PC-3 (cell line): ENCODE measurements at places on chromosomes 12 and 14. TPM values are rescaled to one million over a fixed set of nuclear protein-coding genes. Genes with fewer than 3 reads are reported as not detected.
A peak's percentile ranks its signal among the peaks of the same experiment; 100 is the strongest.

Gene SERPINA10
- total RNA-seq = not detected in 2 replicates

Gene PTGER2
- total RNA-seq = 4.6 and 4.7 TPM in 2 replicates

GRCh38 chr14:73461478-73462047 lies 3.2 kb upstream of the NUMB start:
- no peak for DNase-seq

- DNase-seq = no peak
Measured at GRCh38 chr14:59320763-59321625, 132.5 kb downstream of the DAAM1 start.

GRCh38 chr12:75479963-75480461 lies 543 bp upstream of the GLIPR1 start:
- peak; percentile 49 for DNase-seq

Gene SLCO1B1
- not detected in 2 replicates for total RNA-seq

DNA sequence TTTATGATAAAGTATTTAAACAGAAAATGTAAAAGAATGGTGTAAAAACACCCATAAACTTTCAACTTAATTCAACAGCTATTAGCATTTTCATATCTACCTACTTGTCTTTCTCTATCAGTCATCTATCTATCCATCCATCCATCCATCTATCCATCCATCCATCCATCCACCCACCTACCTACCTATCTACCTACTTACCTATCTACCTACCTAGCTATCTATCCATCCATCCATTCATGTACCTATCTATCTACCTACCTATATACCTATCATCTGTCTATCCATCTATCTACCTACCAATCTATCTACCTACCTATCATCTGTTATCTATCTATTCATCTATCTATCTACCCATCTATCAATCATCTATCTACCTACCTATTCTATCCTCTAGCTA lies 8.5 kb downstream of the NOS1 start:
- no peak for DNase-seq

Gene KLHL33
- total RNA-seq = 0.17 TPM in 1 of 2 replicates, not detected in the other

GRCh38 chr12:118188690-118189371 lies 52.9 kb downstream of the PEBP1 start:
- no peak for DNase-seq

Gene CISTR
- total RNA-seq = not detected in 2 replicates

Gene SETD1B
- 7.5 and 13.0 TPM in 2 replicates for total RNA-seq

Gene TDRD9
- 0.07 and 0.12 TPM in 2 replicates for total RNA-seq

GRCh38 chr14:91297081-91297711 lies 52.7 kb upstream of the GPR68 start:
- no peak for DNase-seq

DNA sequence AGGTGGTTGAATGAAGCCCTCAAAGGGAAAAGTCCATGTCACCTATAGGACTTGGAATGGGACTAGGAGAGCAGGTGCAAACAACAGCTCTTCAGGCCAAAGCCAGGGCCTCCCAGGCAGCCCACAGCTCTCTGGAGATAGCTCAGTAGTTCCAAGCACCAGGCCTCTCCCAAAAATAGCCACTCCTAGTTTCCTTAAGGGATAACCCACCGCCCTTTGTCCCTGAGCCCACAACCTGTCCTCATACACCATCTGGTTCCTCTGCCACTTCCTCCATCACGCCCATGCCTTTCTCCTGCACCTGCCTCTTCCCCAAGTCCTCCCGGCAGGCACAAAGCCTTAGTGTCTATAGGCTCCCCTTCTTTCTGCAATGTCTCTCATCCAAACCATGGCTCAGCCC lies 2.1 kb downstream of the RAB15 start:
- no peak for DNase-seq

DNA sequence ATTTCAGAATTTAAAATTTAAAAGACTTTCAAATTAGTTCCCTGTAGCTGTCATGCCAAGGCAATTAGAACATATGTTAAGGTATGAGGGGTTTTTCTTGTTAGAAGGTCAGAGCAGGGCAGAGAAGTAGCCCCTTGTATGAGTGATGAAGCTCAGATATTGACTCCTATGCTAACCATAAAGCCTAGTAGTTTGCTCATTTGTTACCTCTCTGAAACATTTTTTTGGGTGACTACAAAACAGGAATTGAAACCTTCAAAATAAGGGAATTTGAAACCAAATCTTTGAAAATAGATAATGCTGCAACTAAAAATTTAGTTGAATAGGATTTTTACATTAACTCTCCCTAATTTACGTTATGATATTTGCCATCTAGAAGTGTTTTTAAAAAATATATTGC lies 333.5 kb downstream of the NAV3 start:
- no peak for DNase-seq

- DNase-seq = peak; percentile 57
Measured at GRCh38 chr14:77372304-77372841, 4.5 kb downstream of the TMED8 start.

GRCh38 chr12:29563071-29563470 lies 65.6 kb upstream of the OVCH1 start:
- DNase-seq = no peak

DNA sequence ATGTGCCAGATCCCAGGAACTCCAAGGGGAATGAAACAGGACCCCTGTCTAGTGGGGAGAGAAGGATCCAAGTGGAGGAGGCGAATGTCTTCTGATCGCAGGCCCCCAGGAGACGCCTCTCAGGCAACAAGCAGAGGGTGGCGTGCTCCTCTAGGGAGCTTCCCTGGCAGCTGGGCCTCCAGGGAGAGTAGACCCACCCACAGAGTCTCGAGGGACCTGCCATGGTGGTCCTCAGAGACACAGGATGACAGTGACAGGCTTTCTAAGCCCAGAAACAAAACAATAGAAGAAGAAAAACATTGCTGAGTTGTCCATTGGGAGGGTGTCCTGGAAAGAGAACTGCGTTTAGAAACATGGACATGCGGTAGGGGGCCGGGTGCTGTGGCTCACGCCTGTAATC lies 140.6 kb upstream of the MAP1LC3B2 start:
- DNase-seq = no peak

Gene CCDC197
- not detected in 2 replicates for total RNA-seq

Gene PLEKHD1
- total RNA-seq = 0.15 and 0.35 TPM in 2 replicates

DNA sequence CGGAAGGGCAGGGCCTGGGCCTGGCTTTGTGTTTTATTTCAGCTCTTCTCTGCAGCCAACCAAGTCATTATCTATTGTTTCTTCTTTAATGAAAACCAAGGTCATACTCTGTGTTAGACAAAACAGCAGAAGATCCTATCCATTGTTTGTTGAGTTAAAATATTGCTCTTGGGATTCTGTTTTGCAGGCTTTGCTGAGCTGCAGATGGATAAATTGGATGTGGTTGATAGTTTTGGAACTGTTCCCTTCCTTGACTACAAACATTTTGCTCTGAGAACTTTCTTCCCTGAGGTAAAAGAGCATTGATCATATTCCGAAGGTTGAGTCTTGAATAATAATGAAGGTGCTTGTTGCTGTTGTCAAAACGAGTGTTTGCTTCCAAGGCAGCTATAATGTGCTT lies 106.6 kb downstream of the PLXNC1 start:
- no peak for DNase-seq

- DNase-seq = no peak
Measured at GRCh38 chr12:103503546-103504480, 8.0 kb upstream of the C12orf42 start.

Gene SDS
- not detected in 2 replicates for total RNA-seq

GRCh38 chr12:55687746-55688145 lies 20.0 kb downstream of the ITGA7 start:
- no peak for DNase-seq

DNA sequence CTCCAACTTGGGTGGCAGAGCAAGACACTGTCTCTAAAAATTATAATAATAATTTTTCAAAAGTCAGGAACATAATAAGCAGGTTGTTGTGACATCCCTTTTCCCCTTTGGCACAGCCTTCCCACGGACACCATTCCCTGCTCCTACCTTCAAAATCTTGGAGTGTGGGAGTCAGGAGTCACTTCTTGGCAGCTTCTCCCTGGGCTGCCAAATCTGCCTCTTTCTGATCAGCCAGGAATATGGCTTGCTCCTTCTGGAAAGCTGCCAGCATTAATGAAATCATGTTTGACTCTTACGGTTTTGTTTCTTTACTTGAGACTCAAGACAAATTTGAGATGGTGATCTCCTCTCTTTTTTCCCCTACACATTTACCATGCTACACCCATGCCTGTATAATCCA lies 391.4 kb upstream of the SYT1 start:
- peak; percentile 38 for DNase-seq

Gene DIO2
- 2.0 and 6.6 TPM in 2 replicates for total RNA-seq

GRCh38 chr14:21989090-21989489 lies 315.5 kb upstream of the OR4E1 start:
- DNase-seq = no peak

GRCh38 chr12:27940756-27941402 lies 31.7 kb downstream of the PTHLH start:
- peak; percentile 96 for DNase-seq

GRCh38 chr14:91508105-91508504 lies 2.0 kb downstream of the PPP4R3A start:
- DNase-seq = no peak

GRCh38 chr12:15688202-15688736 lies 100.9 kb downstream of the EPS8 start:
- DNase-seq = no peak

GRCh38 chr14:42947991-42948390 lies 1341.3 kb downstream of the LRFN5 start:
- no peak for DNase-seq

Gene LRP1
- 14.7 and 21.8 TPM in 2 replicates for total RNA-seq

Gene CCDC177
- not detected in 2 replicates for total RNA-seq

DNA sequence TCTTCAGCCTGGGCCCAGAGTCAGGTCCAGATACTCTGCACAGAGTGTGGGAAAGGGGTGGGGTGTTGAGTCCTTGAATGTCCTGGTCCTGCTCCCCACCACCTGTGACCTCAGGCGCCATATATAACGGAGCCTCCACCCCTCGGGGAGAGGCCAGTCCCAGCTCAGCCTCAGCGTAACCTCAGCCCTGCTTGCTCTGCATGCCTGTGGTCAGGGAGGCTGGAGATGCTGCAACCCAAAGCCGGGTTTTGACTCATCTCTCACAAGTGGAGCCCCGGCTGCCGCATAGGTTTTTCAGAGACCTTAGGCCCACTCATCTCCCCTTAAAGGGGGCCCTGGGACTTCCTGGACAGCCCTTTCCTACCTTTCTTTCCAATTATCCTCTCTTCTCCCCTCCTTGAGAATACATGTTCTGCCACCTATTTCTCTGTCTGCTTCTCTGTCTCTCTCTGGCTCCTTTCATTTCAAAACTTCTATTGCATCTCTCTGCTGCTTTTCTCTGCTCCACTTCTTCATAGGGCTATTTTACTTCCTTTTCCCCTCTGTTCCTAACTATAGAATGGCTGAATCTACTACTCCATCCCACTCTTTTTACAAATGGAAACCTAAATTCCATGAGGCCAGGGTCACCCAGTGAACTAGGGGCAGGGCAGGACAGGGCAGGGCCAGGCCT lies 1.2 kb downstream of the ITGB7 start:
- DNase-seq = peak; percentile 74

Gene ATF1
- 46.7 and 67.2 TPM in 2 replicates for total RNA-seq

Gene ATG101
- total RNA-seq = 110 and 167 TPM in 2 replicates

DNA sequence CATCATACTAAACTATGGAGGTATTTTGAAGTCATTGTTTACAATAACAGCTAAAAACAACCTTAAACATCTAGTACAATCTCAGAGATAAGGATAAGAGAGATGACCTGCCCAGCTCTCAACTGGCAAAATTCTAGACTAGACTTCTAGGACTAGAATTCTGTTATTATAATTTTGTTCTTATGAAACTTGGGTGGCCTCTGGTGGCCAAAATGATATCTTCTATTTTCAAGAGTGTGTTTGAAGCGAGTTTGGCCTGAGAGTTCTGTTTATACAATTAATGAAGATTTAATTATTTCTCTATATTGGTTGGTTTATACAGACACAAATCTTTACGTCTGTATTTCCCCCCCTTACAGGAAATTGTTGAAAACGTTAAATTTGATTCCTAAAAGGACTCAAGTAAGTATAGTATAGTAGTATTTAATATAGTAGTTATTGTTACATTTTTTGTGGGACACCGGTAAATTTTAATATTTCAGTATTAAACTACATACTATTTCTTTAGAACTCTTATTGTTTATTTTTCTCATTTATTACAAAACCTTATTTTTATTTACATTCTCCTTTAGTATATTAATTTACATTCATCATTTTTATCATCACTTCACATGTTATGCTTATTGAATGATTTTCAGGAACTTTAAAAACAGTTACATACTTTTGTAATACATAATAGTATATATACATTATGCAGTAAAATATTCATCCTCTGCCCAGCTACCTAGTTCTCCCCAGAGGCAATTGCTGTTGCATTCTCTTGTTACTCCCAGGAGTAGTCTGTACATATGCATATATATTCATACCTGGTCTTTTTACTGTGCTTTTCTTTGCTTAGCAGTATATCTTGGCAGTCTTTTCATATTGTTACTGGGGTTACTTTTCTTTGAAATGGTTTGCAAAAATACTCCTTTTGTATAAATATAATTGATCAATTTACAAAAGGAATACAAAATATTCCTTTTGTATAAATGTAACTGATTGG lies 6.6 kb downstream of the PPHLN1 start:
- peak; percentile 67 for DNase-seq

Gene LRP10
- total RNA-seq = 46.5 and 59.3 TPM in 2 replicates

- DNase-seq = no peak
Measured at GRCh38 chr14:89251061-89251460, 166.0 kb downstream of the FOXN3 start.
